ENCODE measurements at places on chromosomes 4 and X. TPM values are rescaled to one million over a fixed set of nuclear protein-coding genes. Genes with fewer than 3 reads are reported as not detected.

- H3K4me3 ChIP-seq: peak within 1 kb of the TSS; percentile 96
- H3K27ac ChIP-seq: peak within 1 kb of the TSS; percentile 92
- peak; percentile 90 for DNase-seq
- peaks cover 25% of the 10 kb centered on the region for H3K4me1 ChIP-seq
- no peaks in the 10 kb centered on the region for H3K36me3 ChIP-seq
Measured at GRCh38 chr4:22515888-22516541, at the start of gene ADGRA3. Gene ADGRA3, minus strand, starts transcription at chr4:22516066. Its CDS starts 282 bp downstream, at chr4:22515784.

GRCh38 chrX:129698150-129698549 is 40.6 kb upstream of the XPNPEP2 start:
- H3K4me1 ChIP-seq: no peaks in the 10 kb centered on the region
- peaks cover 11% of the 10 kb centered on the region for H3K27me3 ChIP-seq
- no peak overlapping the region for H3K27ac ChIP-seq
- DNase-seq: no peak
- no peaks in the 10 kb centered on the region for H3K36me3 ChIP-seq

DNA sequence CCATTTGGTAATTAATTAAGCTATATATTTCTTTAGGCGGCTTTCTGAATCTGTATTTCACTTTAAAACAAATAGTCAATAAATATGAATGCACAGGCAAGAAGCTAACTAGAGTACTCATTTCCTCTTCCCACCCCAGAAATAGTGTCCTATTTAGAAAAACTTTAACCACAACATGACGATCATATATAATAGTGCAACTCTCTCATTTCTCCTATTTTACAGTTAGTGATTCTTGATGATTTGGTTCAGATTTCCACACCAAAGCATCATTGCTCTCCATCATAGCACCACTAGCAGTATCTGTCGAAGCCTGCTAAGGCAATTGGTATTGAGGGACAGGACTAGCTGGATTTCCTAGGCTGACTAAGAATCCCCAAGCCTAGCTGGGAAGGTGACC is 184.0 kb upstream of the GALNTL6 start:
- H3K36me3 ChIP-seq: no peaks in the 10 kb centered on the region
- H3K4me3 ChIP-seq: no peak overlapping the region
- no peaks in the 10 kb centered on the region for H3K4me1 ChIP-seq
- H3K27ac ChIP-seq: no peak overlapping the region
- no peak for DNase-seq

The TLR10 gene
- total RNA-seq: not detected

The KCNE5 gene
- total RNA-seq: 0.70 TPM
